NCI-H226 (cell line): ENCODE measurements at places on chromosomes 7 and 10.

GRCh38 chr7:102260856-102261255, 25.8 kb upstream of the SH2B2 start:
- DNase-seq: no peak

DNA sequence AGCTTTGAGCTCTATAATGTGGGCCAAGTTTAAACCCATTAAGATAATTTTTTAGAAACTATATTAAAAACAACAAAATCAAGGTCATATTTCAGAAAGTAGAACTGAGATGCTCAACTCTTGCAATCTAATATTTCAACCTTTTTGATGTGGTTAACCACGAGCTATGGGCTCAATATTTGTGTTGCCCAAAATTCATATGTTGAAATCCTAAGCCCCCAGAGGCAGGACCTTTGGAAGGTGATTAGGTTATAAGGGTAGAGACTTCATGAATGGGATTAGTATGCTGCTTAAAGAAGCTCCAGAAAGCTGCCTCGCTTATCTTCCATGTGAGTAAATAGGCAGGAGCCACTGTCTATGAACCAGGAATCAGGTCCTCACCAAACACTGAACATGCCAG, 284.4 kb downstream of the CRPPA start:
- DNase-seq: no peak

- no peak for DNase-seq
Observed at GRCh38 chr10:71512312-71512711, 115.6 kb downstream of the CDH23 start.

- no peak for DNase-seq
Observed at GRCh38 chr10:101451667-101452069, 97.7 kb downstream of the BTRC start.

DNA sequence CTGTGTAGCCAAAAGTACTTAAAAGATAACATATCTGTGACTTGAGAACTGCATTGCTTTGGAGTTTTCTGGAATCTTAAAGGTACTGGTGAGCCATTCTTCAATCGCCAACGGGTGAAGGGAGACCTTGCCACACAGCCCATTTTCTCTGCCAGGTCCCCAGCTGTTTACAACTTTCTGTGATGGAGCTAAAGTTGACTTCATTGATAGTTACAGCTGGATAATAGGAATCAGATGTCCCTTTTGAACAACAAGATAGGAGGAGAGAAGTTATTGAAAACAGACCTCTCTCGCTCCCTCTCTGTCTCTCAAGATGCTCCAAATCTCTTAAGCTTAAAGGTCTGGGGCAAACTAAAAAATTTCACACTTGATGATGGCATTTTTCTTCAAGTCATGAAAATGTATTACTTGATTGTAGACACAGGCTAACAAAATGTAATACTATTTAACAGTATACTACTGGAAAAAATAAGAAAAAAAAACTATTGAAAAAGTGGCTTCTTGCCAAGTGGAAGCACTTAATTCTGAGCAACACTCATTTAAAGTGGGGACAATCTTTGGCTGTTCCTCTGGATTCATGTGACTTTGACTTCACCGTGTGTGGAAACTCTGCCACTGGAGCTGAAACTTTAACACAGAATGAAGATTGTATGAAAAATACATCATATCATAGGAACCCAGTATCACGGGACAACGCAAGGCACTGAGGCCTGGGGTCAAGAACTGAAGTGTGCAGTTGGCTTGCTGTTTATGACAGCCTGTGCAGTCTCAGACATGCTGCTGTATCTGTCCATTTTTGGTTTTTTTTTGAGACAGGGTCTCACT, 78.4 kb upstream of the AFAP1L2 start:
- no peak for DNase-seq

- DNase-seq: no peak
Observed at GRCh38 chr10:94174838-94175237, 181.1 kb downstream of the PLCE1 start.

GRCh38 chr7:101238226-101239182, 902 bp upstream of the CLDN15 start:
- DNase-seq: peak; percentile 97

- DNase-seq: no peak
Observed at GRCh38 chr10:13709931-13710650, 123.3 kb downstream of the PRPF18 start.

DNA sequence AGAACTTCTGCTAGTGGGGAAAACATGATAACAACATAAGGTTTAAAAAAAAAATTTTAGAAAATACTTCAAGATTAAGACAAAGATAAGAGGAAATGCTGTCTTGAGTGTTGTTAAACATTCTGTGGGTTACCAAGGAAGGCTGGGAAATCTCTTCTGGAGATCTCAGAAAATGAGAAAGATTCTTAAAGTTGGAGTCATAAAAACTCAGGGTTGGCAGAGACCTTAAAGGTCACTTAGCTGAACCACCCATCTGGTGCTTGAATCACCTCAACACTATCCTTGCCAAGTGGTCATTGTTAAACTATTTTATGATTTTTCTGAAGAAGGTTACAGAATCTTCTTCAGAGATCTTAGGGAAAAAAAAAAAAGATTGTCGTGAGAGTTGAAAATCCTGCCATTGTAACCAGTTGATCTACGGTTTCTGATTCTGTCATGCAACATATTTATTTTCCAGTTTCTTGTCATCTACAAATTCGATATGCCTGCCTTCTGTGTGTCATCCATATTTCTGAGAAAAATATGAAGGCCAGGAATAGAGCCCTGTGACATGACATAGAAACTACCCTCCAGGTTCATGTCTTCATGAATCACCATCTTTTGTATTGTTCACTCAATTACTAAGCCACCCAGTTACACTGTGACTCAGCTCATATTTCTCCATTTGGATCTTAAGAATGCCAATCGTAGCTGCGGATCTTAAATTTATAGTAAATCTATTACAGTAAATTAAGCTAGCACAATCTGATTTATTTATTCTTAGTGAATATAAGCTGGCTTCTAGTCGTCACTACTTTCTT, 179.2 kb downstream of the ST7 start:
- peak; percentile 82 for DNase-seq

GRCh38 chr7:42756841-42757240, 155.0 kb downstream of the C7orf25 start:
- no peak for DNase-seq

DNA sequence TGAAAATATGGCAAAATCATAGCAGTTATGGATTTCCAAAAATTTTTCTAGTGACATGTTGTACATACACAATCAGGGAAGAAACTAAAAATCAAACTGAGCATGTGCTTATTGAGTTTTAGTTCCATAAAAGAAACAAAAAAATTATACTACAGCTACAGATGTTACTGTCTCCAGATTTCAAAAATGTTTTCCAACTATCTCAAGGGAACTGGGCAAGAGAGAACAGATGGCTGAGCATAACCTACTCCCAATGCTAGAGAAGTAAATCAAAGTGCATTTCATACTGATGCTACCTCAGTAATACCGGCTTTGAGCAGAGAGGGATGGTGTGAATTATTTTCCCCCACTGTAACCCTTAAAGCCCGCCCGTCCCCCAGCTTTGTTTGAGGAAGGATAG, 40.7 kb upstream of the KMT2C start:
- no peak for DNase-seq
